CD14-positive monocyte (primary cell): ENCODE measurements at places on chromosomes 1 and 21.

- no peak for DNase-seq
These were observed 274.6 kb upstream of the ESRRG start for GRCh38 chr1:216997831-216998230.

DNA sequence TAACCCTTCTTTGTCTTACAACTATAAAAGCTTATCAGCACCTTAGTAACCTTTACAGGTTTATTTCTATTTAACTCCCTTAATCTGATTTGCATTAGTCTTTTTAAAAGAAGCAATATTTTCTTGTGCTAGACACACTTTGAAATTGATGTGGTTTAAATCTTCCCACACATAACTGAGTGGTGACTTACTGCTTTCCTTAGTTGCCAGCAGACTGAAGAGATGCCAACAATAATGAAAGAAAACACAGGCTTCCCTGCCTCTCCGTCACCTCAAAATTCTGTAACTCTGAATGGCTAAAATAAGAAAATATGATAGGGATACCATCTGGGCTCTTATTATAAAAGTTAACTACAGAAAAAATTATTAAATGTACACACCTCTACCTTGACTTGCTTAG lies 196.8 kb downstream of the PTBP2 start:
- no peak for DNase-seq

DNA sequence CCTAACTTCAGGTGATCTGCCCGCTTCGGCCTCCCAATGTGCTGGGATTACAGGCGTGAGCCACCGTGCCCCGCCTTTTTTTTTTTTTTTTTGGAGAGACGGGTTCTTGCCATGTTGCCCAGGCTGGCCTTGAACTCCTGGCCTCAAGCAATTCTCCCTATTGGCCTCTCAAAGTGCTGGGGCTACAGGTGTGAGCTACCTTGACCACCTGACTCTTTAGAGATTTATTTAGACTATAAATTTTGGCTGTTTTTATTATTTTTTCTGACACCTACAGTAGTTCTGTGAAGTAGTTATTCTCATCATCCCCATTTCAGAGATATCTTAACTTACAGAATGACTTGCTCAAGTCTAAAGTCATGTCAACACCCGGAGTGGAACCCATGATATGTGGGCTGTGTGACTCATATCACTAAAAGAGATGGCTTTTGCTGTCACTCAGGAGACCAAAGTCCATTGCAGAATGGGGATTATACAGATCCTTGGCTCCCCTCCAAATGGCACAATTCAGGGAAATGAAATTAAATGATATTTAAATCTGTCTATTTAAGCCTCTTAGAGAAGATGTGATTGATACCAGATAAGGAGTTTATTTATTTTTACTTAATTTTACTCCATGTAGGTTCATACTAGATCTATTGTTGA lies 93.2 kb downstream of the CTH start:
- no peak for DNase-seq

DNA sequence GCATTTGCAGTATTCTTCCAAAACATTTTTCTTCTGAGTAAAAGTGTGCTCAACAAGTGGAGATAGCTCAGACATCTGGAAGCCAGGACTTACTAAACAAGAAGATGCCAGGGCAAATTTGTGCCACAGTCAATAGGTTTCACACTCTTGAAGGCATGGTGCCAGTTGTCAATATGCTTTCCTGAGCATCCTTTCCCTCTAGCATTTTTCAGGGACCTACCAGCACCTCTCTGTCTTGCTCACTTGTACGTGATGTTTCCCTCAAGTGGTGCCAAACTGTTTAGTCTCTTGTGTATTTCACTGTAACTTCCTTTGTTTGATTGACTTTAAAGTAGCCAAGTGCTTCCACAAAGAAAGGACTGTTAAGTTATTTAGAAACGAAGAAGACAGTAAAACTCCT lies 194.0 kb upstream of the SGIP1 start:
- no peak for DNase-seq

GRCh38 chr1:91981996-91982609 lies 32.9 kb downstream of the BRDT start:
- DNase-seq: no peak

DNA sequence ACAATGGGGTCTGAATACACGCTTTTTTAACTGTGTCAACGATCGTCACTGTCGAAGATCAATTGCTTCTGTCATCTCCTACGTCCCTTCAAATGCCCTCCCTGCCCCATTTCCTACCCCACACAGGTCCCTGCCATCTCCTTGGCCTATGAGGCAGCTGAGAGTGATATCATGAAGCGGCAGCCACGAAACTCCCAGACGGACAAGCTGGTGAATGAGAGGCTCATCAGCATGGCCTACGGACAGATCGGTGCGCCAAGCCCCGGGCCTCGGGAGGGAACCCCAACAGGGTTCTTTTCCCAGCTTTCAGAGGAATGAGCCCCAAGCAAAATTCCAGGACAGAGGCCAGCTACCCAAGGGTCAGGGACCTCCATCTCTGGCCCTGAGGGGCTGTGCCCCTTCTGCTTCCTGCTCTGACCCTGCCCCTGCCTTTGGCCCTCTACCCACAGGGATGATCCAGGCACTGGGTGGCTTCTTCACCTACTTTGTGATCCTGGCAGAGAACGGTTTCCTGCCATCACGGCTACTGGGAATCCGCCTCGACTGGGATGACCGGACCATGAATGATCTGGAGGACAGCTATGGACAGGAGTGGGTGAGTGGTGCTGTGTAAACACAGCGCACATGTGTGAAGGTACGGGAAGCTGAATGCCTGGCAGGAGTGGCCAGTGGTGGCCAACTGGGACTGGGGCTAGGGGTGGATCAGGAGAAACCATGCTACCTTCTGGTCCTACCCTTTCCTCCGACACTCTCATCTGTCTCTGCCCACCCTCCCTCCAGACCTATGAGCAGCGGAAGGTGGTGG lies 15.1 kb upstream of the ATP1A4 start:
- DNase-seq: no peak

DNA sequence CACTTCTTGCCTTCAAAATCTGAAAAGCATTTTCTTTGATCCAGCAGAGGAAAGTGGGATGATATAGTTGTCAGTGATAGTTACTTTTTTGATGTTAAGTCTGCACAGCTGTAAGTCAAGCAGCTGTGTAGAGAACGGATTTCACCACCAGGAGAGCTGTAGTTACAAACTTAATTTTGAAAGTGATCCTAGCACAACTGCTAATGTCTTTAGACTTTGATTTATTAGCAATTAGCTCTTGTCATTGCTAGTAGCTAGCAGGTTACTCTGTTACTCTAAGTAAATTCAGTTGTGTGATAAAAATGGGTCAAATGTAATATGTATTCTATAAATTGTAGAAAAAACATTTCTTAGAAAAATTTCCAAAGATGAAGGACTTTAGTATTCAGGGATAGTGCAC lies 46.0 kb downstream of the ALG6 start:
- no peak for DNase-seq

- DNase-seq: no peak
These were observed 506 bp downstream of the C1orf50 start for GRCh38 chr1:42767510-42768000.

DNA sequence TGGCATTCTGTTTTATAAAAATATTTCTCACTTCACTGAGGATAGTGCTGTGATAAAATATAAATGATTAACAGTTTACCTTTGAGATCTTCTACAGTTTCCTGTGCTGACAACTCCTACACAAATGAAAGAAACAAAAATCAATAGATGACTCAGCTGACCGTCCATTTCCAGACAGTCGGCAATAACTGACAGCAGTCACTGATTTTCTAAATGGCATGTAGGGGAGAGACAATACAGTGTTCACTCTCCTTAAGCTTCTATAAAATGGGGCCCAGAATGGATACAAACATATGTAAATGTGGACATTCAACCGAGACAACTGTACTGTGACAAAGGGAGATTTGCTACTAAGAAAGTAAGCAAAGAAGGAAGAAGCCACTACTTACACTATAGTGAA lies 34.3 kb downstream of the PCNX2 start:
- DNase-seq: no peak
